ENCODE measurements at places on chromosomes 6 and 20.

DNA sequence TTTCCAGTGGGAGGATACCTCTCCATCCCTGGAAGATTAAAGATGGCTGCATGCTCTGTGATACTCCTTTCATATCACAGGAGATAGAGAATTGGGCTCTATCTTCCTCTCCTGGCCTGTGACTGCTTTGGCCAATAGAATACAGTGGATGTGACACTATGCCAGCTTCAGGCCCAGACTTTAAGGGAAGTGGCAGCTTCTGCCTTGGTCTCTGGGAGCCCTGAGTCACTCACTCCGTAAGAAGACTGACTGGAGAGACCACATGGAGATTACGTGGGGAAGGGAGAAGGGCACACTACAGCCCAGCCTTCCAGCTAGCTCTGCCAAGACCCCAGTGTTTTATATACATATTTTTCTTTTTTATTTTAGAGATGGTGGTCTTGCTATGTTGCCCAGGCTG lies 10.4 kb upstream of the MMP9 start:
- DNase-seq = no peak

GRCh38 chr6:90369024-90369519 lies 72.4 kb upstream of the BACH2 start:
- no peak for DNase-seq

GRCh38 chr6:16274483-16274882 lies 36.1 kb downstream of the GMPR start:
- no peak for DNase-seq

GRCh38 chr6:45422503-45423110 lies 44.9 kb upstream of the SUPT3H start:
- peak; percentile 40 for DNase-seq

GRCh38 chr20:51700809-51701285 lies 67.3 kb downstream of the ATP9A start:
- DNase-seq = no peak

DNA sequence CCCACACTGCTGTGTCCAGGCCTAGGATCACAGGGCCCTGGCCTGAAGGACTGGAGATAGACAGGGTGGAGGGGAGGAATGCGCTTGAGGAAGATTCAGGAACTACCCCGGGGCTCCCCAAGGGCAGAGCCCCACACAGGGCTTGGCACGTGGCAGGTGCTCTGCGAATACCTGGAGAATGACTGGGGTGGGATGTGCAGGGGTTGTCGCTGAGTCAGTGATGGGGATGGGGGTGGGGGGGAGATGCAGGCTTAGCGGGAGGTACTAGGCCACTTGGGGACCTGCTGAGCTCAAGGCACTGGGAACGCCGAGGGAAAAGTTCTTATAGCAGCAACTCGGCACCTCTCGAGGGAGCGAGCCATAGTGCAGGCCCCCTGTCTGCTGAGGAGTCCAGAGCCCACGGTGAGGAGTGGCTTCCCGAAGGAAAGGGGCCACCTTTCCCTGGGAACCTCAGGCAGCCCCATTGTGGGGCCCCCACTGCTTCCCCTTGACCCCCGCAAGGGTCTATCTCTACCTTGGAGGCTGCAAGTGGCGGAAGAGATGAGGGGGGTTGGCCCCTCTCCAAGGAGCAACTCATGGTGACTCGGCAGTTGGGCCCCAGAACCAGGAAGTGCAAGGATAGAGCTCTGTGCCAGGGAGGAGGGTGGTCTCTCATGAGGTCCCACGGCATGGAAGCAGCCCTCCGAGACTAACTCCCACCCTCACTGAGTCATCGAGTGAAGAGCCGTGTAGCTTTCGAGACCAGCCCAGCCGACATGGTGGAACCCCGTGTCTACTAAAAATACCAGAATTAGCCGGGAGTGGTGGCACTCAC lies 33.1 kb downstream of the SRC start:
- DNase-seq = no peak

DNA sequence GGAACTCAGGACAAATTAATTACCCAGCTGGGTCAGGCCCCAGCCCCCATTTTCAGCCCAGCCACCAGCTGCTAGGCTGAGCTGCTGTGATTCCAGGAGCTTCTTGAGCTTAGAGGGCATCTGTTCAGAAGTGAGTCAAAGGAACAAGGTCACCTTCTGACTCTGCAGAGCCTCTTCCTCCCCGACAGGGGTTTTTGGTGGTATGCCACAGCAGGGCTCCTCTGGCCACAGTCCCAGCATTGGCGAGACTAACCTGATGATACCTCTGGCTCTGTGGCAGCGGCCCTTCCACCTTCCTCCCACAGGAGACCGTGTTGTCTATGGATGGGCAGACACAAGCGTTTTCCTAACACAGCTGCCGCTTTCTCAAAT lies 39.7 kb downstream of the ZC3H12D start:
- no peak for DNase-seq

DNA sequence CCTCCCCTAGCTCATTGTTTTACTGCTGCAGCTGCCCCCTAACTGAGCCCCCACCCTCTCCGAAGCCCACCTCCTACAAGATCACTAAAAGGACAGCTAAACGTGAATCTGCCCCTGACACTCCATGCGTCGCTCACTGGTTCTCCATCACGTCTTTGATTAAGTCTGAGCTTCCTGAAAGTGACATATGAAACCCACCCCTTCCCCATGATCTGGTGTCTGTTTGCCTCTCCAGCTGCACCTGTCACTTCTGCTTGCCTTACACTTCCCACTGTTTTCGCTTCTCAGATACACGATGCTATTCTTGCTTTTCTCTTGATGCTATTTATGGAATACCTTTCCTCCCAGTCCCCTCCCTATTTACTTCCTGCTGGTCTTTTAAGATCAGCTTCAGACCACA lies 8.0 kb upstream of the PERP start:
- DNase-seq = no peak

DNA sequence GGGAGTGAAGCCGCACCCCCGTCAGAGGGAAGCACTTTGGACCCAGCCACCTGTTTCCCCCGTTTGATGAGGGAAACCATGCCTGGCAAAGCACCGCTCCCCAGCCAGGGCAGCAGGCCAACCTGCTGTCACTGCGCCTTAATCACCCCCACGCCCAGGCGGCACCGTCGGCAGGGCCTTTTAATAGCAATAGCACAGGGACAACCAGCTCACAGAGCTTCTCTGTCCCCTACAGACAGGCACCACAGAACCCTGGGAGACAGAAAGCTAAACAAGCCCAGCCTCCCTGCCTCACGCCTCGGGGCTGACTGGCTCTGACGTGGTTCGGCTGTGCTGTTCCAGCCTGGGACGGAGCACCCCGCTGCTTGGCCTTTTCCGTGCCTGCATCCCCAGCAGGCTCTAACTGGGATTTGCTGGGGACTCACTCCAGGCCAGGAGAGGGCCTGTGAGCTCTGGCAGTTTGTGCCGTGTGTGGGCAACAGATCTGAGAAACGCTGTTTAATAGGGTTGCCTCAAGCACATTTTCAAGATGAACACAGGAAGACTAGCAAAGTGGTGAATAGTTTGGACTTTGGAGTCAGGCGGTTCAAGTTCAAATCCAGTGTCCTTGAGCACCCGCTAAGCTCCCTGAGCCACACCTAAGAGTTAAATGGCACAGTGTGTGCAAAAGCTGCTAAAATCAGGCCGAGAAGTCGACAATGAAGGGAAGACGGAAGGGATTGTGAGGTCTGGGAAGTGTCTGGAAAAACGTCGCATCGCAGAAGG lies 223.8 kb downstream of the NRN1 start:
- no peak for DNase-seq

GRCh38 chr6:126100386-126100785 lies 114.0 kb downstream of the TRMT11 start:
- no peak for DNase-seq

GRCh38 chr20:62266340-62266739 lies 28.0 kb downstream of the OSBPL2 start:
- DNase-seq = no peak

GRCh38 chr20:44117296-44118184 lies 69.4 kb downstream of the JPH2 start:
- no peak for DNase-seq

DNA sequence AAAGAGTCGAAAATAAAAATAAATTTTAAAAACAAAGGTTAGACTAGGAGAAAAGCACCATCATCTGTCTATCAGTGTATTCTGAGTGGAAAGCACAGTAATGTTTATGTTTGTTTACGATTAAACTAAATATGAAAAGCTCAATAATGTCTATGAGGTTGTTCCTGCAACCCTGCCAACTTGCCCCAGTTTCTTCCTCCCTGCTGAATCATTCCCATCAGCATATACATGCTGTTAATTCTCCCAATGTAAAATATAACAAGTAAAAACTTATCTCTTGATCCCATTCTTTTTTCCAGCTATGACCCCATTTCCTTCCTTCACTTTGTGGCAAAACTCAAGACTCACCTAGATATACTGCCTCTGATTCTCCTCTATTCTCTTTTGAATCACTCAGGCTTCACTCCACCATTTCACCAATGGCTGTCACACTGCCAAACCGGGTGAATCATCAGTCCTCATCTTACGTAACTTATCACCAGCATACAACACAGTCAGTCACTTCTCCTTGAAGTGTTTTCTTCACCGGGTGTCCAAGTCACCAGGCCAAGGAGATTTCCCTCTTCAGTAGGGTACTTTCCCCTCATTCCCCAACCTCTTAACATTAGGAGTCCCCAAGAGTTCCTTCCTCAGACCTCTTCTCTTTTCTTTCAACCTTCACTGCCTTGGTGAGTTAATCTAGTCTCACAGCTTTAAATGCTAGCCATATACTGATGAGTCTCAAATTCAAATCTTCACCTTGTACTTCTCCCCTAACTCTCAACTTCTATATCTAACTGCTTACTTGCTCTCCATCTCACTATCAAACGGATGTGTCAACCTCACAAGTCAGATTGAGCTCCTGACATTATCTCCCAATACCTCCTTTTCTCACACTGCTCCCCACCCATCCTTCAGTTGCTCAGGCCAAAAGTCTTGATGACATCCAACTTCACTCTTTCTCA lies 6.2 kb downstream of the TMEM242 start:
- DNase-seq = no peak

- no peak for DNase-seq
These were observed 110.5 kb downstream of the ISM1 start for GRCh38 chr20:13331536-13331935.

- DNase-seq = no peak
These were observed 14.7 kb downstream of the FOXF2 start for GRCh38 chr6:1403851-1404712.

DNA sequence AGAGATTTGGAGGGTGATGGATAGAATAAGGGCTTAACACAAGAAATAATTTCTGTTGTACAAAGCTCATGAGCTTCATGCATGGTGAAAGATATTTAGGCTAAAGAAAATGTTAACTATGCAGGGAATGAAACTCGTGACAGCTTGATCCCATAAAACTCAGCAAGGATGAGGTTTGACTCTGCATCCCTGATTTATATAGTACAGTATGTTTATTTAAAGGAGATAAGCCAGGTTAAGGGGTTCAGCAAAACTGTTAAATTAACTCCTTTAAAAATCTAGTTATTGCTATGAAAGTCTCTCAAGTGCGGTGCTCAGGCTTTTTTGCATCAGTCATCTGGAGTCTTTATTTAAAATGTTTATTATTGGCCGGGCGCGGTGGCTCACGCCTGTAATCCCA lies 326.4 kb downstream of the LAMA2 start:
- DNase-seq = no peak

GRCh38 chr6:143701349-143702234 lies 23.8 kb downstream of the PHACTR2 start:
- no peak for DNase-seq
